ENCODE measurements at places on chromosomes 11 and 22.

DNA sequence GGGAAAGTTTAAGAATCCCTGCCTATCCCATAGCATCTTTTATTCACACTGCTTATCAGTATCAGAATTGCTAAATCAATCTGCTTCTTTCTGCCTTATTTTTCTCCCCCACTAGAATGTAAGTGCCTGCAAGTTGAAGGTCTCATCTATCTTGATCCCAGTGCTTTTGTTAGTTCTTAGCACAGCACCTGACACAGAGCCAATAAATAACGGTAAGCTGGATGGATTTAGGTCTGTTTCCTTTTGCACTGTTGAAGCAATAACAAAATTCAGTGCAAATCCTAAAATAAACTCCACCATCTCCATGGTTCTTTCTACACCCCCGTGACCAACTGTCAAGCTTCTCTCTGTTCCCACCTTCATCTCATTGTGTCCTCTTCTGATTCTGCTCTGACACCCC is 36.7 kb upstream of the CD44 start:
- no peak for DNase-seq

DNA sequence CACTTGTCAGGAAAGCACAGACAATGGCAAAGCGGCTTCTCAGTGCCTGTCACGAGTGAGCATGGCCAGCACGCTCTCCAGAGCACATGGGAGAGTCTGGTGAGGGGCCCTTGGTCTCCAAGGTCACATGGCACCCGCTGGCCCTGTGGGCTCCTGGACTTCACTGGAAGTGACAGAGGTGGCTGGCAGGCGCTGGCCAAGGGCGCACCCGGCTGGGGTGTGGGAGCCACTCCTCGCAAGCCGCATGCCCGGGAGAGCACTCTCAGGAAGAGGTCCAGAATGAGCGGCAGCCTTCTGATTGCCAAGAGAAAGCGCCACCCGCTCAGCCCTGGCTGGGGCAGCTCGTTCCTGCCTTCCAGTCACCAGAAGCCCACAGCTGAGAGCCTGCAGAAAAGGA is 17.1 kb upstream of the MOB2 start:
- DNase-seq, result no peak

DNA sequence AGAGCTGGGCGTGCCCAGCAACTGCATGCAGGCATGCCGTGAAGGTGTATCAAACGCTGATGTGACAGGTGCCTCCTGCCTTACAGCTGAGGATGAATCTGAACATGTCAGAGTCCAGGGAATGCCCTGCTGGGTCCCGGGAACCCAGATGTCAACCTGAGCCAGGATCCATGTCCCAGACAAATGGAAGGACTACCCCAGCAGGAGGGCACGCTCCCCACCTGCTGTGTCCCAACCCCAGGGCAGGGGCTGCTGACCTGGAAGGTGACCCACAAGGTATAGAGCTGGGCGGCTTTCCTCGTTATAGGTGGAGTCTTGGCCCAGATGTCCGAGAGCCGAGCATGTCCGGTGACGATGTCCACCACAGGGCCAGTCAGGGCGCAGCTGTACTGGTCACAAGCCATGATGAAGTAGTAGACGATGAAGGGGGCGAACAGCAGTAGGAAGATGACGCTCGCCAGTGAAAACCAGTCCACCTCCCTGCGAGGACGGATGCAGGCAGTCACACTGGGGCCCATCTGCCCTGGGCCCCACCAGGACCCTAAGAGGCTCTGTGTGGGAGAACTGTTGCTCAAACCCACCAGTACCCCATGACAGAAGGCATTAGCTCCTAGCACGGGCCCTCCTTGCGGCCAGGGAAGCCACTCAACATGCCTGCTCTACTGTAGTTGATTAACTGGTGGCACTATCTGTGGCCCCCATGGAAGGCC is 4.3 kb downstream of the DHCR7 start:
- no peak for DNase-seq

DNA sequence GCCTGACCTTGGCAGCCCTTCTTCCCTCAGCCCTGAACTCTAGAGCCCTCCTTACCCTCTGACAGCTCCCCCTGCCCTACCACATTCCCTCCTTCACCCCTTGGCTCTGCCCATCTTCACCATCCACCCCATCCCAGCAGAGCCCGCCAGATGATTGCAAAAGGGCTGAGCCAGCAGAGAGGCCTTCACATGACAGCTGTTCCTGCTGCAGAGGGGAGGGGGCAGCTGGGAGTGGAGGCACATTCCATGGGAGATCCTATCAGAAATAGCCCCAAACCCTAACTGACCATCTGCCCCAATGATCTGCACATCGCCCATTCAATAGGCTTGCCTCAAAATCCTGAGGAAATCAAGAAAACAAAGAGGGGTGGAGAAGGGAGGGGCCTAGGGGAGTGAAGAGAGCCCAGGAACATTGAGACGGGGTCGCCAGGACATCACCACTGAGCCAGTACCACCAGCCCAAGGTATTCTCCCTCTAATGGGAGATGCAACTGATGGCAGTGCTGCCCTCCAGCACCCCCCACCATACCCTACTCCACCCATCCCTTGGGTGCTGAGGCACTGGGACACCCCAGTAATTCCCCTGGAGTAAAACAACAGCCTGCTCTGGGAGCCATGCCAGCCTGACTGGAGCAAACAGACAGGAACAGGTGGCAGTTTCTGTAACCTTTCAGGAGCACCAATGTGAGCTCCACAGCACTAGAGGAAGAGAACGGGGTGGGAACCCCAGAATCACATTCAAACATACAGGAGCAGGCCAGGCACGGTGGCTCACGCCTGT is 8.0 kb upstream of the AHNAK start:
- DNase-seq, result no peak

GRCh38 chr11:123116486-123116885 is 54.5 kb upstream of the HSPA8 start:
- DNase-seq, result no peak

GRCh38 chr11:120601536-120601935 is 90.0 kb downstream of the GRIK4 start:
- DNase-seq, result no peak

- no peak for DNase-seq
Observed at GRCh38 chr11:61911701-61912529, 5.5 kb downstream of the RAB3IL1 start.

- DNase-seq, result no peak
Observed at GRCh38 chr22:24271386-24271854, 789 bp downstream of the SPECC1L start.

DNA sequence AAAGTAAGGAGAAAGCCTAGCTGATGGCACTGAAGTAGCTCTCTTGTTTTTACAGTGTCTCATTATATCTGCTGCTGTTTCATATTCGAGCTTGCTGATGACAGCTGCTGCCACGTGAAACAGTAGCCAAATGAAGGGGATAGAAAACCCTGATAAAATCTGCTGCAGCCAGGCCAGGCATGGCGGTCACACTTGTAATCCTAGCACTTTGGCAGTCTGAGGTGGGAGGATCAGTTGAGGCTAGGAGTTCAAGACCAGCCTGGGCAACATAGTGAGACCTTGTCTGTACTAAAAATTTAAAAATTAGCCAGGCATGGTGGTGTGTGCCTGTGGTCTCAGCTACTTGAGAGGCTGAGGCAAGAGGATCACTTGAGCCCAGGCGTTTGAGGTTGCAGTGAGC is 13.4 kb downstream of the IFT46 start:
- DNase-seq, result no peak

GRCh38 chr11:124536520-124536919 is 6.9 kb downstream of the OR8B12 start:
- DNase-seq, result no peak

DNA sequence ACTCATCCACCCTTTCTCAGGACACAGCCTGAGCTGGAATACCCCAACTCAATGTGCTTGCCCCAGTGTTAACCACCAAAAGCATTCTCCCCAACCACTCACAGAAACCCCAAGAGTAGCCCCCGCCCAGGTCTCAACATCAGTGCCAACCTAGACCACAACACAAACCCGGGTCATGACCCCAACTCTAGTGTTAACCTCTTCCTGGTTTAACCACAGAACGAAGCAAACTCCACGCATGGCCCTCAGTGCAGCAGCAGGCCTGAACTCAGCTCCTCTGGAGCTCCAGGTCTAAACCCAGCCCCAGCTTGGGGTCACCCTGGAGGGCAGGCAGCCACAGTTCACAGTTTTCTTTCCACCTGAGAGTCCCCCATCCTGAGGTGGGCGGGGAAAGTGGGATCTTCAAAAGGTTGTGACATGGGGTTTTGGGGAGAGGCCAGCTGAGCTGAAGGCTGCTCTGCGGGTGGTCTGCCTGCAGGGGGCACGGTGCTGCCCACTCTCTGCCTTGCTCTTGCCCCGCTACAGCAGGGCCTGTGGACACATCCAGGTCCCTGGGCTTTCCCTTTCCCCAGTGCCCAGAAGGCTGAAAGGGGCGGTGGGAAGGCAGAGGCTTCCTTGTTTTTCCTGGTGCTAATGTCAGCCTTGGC is 37.9 kb downstream of the NECTIN1 start:
- no peak for DNase-seq

DNA sequence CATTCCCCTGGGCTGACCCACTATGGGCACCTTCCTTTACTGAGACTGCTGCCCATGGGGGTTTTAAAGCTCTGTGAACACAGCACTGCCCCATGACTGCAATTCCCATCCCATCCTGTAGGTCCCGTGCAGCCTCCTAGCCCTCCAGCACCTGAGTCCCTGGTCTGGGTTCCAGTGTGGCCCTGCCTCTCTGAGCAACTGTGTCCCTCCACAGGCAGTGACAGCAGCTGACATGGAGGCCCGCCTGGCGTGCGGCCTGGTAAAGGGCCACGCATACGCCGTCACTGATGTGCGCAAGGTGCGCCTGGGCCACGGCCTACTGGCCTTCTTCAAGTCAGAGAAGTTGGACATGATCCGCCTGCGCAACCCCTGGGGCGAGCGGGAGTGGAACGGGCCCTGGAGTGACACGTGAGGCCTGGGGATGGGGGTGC is 12.6 kb downstream of the OMP start:
- DNase-seq, result no peak

DNA sequence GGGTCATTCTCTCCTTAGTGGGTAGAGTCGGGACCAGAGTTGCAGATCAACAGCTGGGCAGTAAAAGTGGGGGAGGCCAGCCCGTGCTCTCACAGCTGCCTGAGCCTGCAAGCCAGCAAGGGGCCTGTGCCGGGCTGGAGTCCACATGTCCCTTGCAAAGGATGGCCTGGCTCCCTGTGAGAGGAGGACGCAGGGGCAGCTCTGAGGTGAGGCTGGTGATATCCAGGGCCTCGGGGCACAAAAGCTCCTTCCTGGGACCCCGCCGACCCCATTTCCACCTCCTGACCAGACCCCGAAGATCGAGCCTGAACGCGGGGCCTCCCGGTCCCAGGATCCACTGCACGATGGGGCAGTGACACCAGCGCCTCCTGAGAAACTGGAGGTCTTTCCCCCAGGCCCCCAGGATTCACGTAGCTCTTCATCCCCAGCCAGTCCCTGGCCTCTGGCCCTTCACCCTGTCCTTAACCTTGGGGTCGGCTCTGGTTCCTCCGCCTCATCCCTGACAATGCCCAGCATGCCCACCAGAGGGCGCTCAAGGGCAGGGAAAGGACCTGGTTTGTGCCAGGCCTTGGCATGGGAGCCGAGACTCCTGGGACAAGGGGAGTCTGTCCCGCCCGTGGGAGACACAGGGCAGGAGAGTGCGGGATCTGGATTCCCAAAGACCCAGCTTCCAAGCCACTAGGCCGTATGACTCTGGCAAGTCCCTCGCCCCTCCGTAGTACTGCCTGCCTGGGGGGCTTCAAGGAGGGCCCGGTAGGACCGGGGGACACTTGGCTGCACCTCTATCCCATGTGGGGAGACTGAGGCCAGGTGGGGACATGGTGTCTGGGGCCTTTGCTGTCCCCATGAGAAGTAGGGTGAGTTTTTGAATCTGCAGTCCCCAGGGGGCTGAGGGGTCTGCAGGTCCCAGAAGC is 17.8 kb upstream of the WNT7B start:
- peak; percentile 70 for DNase-seq

DNA sequence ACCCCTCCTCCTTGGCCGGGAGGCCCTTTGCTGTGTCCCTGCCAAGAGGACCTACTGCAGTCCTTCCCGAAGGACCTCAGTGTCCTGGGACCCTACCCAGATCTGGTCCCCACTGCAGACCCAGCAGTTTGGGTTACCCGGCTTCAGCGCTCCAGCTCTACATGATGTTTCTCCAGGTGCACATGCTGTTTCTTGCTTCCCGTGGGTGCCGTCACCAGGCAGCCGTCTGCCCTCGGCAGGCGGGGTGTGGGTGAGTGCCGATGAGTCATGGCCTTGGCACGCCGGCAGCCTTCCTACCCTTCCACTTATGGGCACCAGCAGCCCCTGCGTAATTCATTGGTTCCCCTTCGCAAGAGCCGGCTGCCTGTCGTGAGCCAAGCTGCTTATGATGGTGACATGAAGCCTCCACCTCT is 101.8 kb downstream of the BCR start:
- DNase-seq, result no peak

DNA sequence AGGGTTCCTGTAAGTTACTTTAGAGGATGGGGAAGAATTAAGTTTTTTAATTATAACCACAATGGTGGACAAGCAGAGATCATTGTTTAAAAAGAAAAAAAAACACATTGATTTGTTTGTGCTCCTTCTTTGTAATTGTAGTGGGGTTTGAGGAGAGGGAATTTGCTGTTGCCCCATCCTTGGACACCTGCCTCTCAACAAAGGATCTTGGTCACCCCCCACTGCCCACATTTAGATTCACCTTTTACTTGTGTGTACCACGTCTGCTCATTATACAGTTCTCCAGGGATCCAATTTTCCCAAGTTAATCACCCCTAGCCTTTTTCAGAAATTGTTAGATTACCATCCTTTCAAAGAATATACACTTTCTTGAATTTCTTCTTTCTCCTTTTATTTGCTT is 53.0 kb downstream of the DNAJC24 start:
- no peak for DNase-seq

GRCh38 chr11:70751142-70751734 is 352.9 kb downstream of the CTTN start:
- DNase-seq, result no peak
